Frontal cortex (tissue), 4 donors: ENCODE measurements at places on chromosomes 1 and 21. TPM values are rescaled to one million over a fixed set of nuclear protein-coding genes. Genes with fewer than 3 reads are reported as not detected.
A peak's percentile ranks its signal among the peaks of the same experiment; 100 is the strongest.

- DNase-seq: no peak
Measured at GRCh38 chr1:230611878-230612235, 30.4 kb upstream of the COG2 start.

- peak; percentile 32 for DNase-seq
Measured at GRCh38 chr1:17673329-17674072, 81.6 kb upstream of the ACTL8 start.

Gene KCNT2
- 28.1 TPM for total RNA-seq

Gene CELA2A
- total RNA-seq: not detected

Gene OR2T35
- total RNA-seq: under 0.01 TPM

DNA sequence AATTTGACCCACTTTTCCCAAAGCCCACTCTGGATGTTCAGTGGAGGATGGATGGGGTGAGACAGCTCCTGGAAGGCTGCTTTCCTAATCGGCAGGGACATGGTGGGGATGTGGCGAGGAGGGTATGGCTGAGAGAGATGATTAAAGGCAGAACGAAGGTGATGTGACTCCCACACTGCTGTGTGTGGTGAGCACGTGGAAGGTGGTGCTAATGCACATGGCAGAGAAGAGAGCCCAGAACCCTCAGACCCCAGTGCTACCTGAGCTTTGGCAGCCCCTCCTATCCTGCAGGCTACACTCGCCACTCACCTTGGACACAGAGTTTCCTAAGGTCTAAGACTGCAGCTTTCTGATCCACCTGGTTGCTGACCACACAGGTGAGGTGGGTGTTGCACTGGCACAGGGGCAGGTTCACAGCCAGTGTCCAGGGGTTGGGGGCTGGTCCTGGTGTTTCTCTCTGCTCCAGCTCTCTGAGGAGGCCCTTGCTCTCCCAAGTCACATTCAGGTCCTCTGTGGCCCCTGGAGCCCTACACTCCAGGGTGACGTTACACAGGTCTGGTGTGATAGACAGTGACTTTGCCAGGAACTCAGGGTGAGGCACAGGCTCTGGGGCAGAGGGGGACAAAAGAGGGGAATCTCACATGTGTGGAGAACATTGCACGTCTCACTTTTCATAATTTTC lies 151.4 kb upstream of the ETV3 start:
- no peak for DNase-seq

DNA sequence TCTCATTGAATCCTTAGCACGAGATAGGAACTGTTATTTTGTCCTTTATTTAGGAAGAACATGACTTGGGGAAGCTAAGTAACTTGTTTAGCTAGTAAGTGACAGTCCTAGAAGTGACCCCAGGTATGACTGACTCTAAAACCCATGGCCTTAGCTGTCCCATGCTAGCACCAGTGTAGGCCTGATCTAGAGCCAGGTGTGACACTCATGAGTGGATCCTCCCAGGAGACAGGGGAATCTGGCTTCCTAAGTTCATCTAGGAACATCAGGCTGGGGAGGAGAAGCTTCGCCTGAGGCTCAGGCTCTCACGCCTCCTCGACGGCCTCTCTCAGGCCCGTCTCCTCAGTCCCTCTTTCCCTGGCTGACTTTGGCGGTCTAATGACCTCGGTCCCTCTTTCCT lies 31.2 kb downstream of the CD48 start:
- no peak for DNase-seq

Gene OR2M3
- under 0.01 TPM for total RNA-seq

DNA sequence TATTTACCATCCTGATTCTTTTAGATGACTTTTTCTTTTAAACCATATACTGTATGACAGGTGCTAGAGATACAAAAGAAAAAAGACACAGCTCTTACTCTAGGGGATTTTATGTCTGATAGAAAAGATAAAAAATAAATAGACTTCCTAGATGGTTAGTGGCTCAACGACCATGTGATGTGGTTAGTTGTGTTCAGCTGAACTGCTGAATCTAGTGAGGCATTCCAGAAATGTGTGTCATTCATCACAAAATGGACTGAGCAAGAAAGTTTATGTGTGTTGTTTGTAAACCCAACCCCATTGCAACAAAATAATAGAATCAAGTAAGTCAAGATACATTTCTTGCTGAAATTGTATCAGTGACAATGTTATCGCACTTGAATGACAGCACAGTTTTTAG lies 205.8 kb upstream of the LYPLAL1 start:
- no peak for DNase-seq

- no peak for DNase-seq
Measured at GRCh38 chr1:33153650-33154049, 28.2 kb downstream of the TRIM62 start.

DNA sequence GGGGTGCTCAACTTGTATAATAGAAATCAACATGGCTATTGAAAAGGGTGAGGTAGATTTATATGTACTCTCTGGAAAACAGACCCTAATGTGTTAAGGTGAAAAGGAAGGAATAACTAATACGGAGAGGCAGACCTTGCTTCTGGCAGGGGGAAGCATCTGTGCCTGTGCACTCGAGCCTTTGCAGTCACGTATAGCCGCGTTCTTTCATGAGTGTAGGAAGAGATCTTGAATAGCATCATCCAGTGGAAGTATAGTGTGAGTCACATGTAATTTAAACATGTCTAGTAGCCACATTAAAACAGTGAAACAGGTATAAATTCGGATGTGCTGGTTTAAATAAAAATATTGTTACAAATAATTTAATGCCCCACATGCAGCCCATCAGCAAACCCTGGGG lies 3.0 kb downstream of the A3GALT2 start:
- no peak for DNase-seq

GRCh38 chr1:234938924-234939323 lies 189.7 kb downstream of the TOMM20 start:
- no peak for DNase-seq

- no peak for DNase-seq
Measured at GRCh38 chr1:153403421-153404085, 12.7 kb upstream of the S100A8 start.

Gene RNF223
- total RNA-seq: not detected

DNA sequence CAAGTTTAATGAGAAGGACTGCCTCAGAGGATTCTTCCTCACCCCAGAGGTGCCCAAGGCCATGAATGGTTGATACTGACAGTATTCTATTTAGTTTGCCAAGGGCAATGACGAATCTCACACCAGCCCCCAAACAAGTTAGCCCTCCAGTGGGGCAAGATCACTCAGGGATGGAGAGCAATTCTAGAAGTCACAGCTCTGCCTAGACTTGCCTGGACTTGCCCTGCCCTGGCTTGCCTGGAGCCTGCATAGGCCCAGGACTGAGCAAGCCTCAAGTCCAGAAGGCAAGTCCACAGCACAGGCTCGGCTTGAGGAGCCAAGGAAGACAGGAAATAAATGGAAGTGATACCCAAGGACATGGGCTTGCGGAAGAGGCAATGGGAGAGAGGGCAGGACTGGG lies 39.5 kb upstream of the RGS16 start:
- no peak for DNase-seq

- DNase-seq: no peak
Measured at GRCh38 chr1:169307176-169307575, 60.4 kb downstream of the NME7 start.

Gene ESPN
- total RNA-seq: not detected

GRCh38 chr21:41061701-41062100 lies 106.3 kb upstream of the BACE2 start:
- no peak for DNase-seq

DNA sequence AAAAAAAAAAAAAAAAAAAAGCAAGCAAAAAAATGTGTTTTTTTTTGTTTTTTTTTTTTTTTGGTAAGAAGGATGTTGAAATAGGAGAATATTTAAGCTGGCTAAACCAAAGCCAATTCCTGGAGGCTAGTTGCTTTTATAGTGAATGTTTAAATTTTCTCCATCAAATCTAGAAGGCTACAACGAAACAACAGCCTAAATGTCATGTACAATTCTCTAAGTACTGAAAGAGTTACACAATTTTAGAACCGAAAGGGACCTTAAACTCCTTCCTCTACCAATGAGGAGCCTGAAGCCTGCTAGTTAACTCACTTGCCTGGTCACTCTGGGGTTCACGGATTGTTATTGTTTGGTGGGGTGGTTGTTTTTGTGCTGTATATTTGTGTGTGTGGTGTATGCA lies 3.5 kb downstream of the WLS start:
- no peak for DNase-seq

DNA sequence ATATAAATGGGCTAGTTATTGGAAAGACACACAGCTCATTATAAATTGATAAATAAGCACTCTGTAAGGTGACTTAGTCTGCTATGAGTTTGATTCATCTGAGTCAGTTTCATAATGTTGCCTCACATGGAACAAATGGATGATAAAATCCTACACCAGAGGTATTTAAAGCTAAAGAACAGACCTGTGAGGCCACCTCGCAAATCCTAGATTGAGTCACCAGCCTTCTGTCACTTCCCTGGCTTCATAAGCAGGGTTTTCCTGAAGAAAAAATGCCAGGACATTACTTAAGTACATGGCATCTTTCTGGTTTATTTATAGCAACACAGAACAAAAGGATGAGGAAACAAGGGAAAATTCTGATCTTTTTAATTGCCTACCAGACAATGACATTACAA lies 18.4 kb downstream of the CD2 start:
- no peak for DNase-seq
